ENCODE measurements at places on chromosomes 1 and 21.
A peak's percentile ranks its signal among the peaks of the same experiment; 100 is the strongest.

DNA sequence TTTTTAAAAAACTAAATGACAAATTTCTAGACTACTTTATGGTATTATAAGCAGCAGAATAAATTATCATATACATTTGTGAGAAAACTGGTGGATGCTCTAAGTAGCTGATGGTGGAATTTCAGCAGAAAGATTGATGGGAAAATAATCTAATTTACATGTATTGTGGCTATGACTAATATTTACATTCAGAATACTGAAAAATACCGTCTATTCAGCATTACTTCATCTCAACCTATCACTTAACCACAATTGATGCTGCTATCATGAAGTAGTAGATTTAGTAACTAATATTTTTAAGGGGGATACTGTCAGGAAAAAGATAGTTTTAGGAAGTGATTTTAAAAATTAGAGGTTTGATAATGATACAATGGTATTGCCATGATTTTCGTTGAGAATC lies 137.9 kb downstream of the IFI44 start:
- H3K36me3 ChIP-seq: no peaks in the 10 kb centered on the region
- no peak overlapping the region for H3K27ac ChIP-seq
- no peak overlapping the region for H3K4me3 ChIP-seq
- H3K4me1 ChIP-seq: no peaks in the 10 kb centered on the region
- no peak for DNase-seq
- H3K27me3 ChIP-seq: no peaks in the 10 kb centered on the region

DNA sequence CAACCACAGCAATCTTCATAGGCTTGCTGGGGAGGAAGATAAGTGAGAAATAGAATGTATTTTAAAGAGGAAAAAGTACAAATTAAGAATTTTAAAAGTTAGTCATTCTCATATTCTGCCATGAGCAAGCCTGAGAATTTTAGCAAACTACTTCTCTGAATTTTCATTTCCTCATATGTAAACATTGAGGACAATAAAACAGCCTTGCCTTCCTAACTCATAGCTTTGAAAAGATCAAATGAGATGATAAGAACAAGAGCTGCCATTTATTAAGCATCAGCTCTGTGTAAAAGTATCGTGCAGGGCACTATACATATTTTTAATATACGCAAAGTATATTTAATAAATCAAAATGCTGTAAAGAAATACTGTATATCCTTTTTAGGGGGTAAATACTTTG lies 286.0 kb downstream of the NFIA start:
- H3K27ac ChIP-seq: no peak overlapping the region
- no peaks in the 10 kb centered on the region for H3K4me1 ChIP-seq
- no peak for DNase-seq
- H3K4me3 ChIP-seq: no peak overlapping the region
- no peaks in the 10 kb centered on the region for H3K36me3 ChIP-seq

DNA sequence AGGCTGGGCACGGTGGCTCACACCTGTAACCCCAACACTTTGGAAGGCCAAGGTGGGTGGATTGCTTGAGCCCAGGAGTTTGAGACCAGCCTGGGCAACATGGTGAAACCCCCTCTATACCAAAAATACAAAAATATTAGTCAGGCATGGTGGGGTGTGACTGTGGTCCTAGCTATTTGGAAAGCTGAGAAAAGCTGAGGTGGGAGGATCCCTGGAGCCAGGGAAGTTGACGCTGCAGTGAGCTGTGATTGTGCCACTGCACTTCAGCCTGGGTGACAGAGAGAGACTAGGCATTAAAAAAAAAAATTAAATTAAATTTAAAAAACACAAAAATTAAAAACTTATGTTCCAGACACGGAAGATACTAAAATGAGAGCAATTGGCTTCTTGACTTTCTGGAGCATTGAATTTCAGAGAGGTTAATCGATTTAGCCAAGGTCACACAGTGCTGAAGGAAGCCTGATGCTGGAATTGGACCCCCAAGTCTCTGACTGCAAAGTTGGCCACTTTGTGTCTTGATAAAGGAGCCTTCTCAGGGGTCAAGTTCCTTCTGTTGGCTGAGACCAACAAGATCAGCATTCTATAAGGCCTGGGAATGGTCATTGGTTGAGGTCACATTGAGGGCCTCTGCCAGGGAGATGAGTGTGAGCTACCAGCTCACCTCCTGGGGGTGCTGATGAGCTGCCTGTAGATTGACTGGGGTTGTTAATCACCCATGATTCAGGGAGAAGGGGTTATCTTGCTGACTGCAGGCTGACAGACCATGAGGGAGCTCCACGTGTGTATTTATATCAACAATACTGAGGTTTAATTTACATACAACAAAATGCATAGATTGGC lies 54.3 kb downstream of the RPS6KA1 start:
- H3K4me3 ChIP-seq: no peak overlapping the region
- H3K4me1 ChIP-seq: no peaks in the 10 kb centered on the region

DNA sequence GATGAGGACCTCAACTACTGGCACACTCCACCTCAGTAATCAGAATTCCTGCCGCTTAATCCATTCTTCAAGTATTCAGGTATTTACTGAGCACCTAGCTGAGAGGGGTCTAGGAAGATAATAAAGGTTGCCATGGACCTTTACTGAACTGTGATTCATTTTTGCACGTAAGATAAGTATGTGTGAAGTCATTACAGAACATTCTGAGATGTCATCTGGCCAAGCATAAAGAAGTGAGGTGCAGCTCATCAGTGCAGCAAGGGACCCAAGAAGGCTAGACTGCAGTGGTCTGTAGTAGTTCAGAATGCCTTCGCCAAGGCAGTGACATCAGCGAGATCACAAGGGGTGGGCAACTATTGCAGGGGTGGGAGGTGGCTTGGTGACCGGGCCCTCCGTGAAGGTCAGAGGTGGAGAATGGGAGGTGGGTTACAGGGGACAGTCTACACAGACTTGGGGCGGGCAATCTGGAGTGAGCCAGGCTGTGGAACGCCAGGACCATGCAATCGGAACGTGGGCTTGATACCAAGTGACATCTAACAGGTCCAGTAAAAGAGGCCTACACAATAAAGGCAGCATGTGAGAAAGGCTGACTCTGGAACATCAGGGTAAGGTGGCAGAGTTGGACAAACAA lies 107.4 kb downstream of the SLC45A1 start:
- H3K27me3 ChIP-seq: no peaks in the 10 kb centered on the region
- peak overlapping the region; percentile 63 for H3K27ac ChIP-seq
- H3K36me3 ChIP-seq: no peaks in the 10 kb centered on the region
- H3K4me1 ChIP-seq: peaks cover 78% of the 10 kb centered on the region
- DNase-seq: no peak

DNA sequence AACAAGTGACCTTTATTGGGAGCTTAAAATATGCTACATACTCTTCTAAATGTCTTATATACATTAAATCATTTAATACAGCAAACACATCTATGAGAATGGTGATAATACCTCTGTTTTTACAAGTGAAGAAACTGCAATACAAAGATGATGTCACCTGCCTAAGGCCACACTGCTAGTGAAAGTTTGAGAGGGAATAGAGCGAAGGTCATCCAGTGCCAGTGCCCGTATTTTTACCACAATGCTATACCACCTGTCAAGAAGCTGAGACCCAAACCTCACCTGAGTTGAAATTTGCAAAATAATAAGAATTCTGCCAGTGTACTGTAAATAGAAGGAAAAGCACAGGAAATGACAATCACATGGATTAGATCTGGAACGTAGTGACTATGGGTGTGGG lies 200.4 kb upstream of the TMPRSS15 start:
- no peaks in the 10 kb centered on the region for H3K27me3 ChIP-seq
- no peak overlapping the region for H3K27ac ChIP-seq
- no peaks in the 10 kb centered on the region for H3K36me3 ChIP-seq
- H3K4me3 ChIP-seq: no peak overlapping the region
- DNase-seq: no peak
- H3K4me1 ChIP-seq: no peaks in the 10 kb centered on the region

- no peaks in the 10 kb centered on the region for H3K36me3 ChIP-seq
- no peaks in the 10 kb centered on the region for H3K27me3 ChIP-seq
- H3K4me1 ChIP-seq: peaks cover 4% of the 10 kb centered on the region
- no peak for DNase-seq
- H3K4me3 ChIP-seq: no peak overlapping the region
- no peak overlapping the region for H3K27ac ChIP-seq
Observed at GRCh38 chr1:182637769-182638168, 33.6 kb upstream of the RGS16 start.

DNA sequence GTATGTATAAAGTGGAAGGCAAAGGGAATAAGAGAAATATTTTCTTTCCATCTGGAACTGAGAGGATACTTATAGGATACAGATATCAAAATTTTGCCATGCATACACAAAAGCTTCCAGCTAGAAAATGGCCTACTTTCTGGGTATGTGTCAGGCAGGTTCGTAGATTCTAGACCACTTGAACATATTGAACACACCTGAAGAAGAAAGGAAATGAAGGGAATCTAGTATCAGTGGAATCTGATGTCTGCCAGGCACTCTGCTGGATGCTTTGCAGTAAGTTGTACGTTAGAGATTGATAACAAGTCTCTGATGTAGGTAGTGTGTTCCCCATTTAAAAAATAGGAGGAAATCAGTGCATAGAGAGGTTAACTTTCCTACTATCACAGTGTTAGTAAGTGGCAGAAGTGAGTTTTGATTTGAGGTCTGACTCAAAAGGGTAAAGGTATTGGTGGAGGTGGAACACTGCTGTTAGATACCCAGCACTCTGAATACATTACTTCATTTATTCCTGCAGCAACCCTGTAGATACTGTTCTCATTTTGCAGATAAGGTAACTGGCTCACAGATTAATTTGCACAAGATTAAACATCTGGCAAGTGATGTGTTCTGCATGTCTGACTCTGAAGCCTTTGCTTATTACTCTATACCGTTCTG lies 3.0 kb downstream of the CAMSAP2 start:
- H3K4me3 ChIP-seq: no peak overlapping the region
- H3K27ac ChIP-seq: no peak overlapping the region
- no peaks in the 10 kb centered on the region for H3K27me3 ChIP-seq

- H3K4me1 ChIP-seq: no peaks in the 10 kb centered on the region
- H3K27ac ChIP-seq: no peak overlapping the region
- H3K4me3 ChIP-seq: no peak overlapping the region
- H3K27me3 ChIP-seq: no peaks in the 10 kb centered on the region
Observed at GRCh38 chr1:147772570-147772969, 12.2 kb upstream of the GJA5 start.

DNA sequence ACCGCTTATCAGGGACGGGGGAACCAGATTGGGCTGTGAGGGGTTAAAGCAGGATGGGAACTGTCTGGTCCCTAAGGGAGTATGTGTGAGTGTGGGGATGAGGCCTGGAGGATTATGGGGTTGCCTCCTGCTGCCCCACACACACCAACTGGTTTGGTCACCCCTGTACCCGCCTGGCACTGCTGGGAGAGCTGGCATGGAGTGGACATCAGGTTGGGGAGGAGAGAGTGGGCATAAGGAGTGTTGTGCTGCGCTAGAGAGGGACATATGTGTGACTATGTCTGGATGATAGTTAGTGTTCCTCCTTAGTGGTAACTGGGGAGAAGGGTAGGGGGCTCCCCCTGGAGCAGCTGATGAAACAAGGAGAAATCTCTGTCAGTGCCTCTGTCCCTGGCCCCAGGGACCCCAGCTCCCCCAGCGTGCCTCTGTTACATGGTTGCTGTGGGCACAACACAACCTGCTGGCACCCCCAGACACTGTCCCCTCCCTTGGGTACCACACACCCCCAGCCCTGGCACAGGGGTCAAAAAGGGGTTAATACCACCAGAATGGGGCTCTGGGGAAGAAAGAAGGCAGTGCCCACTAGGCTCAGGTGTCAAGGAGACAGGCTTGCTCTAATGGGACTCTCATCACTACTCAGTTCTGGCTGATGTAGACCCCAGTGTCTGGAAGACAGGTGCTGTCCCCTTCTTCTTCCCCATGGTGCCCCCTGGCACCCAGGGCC lies 1.9 kb downstream of the ZBTB7B start:
- H3K4me1 ChIP-seq: peaks cover 57% of the 10 kb centered on the region
- DNase-seq: no peak
- no peaks in the 10 kb centered on the region for H3K27me3 ChIP-seq
- no peaks in the 10 kb centered on the region for H3K36me3 ChIP-seq

- peaks cover 10% of the 10 kb centered on the region for H3K27me3 ChIP-seq
- peak; percentile 54 for DNase-seq
- no peaks in the 10 kb centered on the region for H3K36me3 ChIP-seq
- H3K4me3 ChIP-seq: no peak overlapping the region
Observed at GRCh38 chr1:202692959-202693555, 17.2 kb downstream of the SYT2 start.

GRCh38 chr1:197140121-197140520 lies 6.3 kb downstream of the ASPM start:
- no peaks in the 10 kb centered on the region for H3K36me3 ChIP-seq
- H3K27ac ChIP-seq: peak overlapping the region; percentile 1
- no peaks in the 10 kb centered on the region for H3K27me3 ChIP-seq
- peaks cover 31% of the 10 kb centered on the region for H3K4me1 ChIP-seq
- no peak overlapping the region for H3K4me3 ChIP-seq
- DNase-seq: no peak

DNA sequence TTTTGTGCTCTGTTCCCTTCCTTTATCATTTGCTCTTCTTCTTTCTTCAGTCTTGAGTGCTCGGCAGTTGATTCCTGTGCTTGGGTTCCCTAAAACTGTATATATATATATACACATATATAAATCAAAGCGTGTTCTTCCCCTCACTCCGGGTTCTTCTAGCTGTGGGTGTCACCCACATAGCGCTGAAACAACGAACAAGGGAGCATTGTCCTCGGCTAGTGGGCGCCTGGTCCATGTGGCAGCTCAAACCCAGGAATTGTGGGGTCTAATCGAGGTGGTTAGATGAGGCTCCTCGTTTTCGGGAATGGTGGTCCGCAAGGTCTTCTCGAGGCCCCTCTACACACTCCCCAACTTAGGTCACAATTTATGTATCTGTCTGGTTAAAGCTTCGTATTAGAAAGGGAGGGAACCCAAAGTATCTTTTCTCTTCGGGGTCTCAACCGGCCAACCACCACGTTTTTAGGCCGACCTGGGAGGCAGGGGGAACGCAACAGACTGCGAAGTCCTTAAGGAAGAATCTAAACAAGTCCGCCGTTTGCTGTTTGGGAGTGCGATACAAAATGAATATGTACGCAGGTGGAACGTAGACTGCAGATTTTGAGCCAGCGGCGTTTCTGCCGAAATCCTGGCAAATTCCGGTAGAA lies 504 bp upstream of the SDHC start:
- H3K36me3 ChIP-seq: no peaks in the 10 kb centered on the region
- peaks cover 16% of the 10 kb centered on the region for H3K4me1 ChIP-seq
- peak overlapping the region; percentile 91 for H3K4me3 ChIP-seq
- no peak for DNase-seq
- H3K27ac ChIP-seq: peak overlapping the region; percentile 98

- no peak overlapping the region for H3K27ac ChIP-seq
- DNase-seq: no peak
- peaks cover 9% of the 10 kb centered on the region for H3K27me3 ChIP-seq
- no peak overlapping the region for H3K4me3 ChIP-seq
- no peaks in the 10 kb centered on the region for H3K36me3 ChIP-seq
- H3K4me1 ChIP-seq: no peaks in the 10 kb centered on the region
Observed at GRCh38 chr1:22670352-22670975, 17.4 kb downstream of the C1QB start.
